ENCODE measurements at places on chromosomes 12 and 14.

GRCh38 chr14:21003788-21004346 lies 4.8 kb downstream of the SLC39A2 start:
- DNase-seq: no peak

DNA sequence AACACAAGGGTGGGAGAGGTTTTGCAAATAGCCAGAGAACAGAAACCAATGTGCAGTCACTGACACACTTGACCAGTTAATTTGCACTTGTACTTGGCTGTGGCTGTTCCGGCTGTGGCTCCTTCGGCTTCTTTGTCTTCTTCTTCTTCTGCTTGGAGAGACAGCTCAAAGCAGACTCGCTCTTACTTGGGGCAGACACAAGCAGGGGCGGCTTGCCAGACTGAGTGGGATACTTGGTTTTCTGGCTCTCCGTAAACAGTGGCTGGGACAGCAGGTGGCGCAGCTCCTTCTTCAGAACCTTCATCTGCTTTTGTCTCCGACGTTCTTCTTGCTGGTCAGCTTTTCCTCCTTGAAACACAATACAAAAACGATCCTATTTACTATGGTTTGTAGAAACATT lies 25.0 kb downstream of the OTUB2 start:
- no peak for DNase-seq

DNA sequence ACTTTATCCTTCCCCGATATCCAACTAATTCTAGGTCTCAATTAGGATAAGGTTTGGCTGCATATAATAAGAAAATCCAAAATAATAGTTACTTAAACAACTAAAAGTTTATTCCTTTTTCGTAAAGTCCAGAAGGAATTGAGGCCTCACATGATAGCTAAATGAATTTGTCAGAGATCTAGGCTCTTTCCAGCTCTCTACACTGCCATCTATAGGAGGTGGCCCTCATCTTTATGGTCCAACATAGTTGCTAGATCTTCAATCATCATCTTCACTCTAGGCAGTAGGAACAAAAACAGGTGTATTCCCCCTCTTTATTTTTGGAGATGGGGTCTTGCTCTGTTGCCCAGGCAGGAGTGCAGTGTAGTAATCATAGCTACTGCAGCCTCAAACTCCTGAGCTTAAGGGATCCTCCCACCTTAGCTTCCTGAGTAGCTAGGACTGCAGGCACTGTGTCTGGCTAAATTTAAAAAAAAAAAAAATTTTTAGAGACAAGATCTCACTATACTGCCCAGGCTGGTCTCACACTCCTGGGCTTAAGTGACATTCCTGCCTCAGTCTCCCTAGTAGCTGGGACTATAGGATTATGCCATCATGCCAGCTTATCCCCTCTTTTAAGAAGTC lies 46.5 kb upstream of the SAV1 start:
- peak; percentile 19 for DNase-seq

DNA sequence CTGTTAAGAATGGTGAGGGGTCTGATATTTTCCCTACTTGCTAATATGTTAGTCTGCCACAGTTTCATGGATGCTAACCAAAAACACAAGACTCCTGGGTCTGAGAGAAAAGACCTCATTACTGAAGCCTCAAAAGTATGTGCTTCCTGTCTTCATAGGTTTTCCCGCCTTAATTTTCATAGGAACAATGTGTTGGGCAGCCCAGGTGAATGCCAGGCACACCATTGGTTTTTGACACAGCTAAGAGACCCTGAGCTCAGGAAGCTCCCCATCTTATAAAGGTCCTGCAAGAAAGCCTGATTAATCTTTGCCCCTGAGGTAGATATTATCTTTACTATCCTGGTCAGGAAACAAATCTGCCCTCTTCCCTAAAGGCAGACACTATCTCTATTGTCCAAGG lies 464.1 kb downstream of the MDGA2 start:
- no peak for DNase-seq

DNA sequence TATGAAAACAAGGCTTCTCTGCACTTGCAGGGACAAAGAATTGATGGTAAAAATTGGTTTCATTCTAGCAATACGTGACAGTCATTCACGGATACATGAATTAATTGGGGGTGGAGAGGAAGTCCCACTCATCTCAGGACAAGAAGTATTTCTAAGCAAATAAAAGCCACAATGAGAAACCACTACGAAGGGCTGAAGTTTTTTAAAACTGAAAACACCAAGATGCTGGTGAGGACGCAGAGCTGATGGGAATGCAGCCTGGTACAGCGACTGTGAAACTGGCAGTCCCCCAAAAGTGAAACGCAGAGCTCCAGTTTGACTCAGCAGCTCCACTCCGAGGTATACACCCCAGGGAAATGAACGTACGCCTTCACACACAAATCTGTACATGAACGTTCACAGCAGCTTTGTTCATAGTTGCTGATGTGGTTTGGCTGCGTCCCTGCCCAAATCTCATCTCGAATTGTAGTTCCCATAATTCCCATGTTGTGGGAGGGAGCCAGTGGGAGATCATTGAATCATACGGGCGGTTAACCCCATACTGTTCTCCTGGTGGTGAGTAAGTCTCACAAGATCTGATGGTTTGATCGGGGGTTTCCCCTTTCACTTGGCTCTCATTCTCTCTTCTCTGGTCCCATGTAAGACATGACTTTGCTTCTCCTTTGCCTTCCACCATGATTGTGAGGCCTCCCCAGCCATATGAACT lies 89.0 kb downstream of the SCARB1 start:
- DNase-seq: peak; percentile 73

DNA sequence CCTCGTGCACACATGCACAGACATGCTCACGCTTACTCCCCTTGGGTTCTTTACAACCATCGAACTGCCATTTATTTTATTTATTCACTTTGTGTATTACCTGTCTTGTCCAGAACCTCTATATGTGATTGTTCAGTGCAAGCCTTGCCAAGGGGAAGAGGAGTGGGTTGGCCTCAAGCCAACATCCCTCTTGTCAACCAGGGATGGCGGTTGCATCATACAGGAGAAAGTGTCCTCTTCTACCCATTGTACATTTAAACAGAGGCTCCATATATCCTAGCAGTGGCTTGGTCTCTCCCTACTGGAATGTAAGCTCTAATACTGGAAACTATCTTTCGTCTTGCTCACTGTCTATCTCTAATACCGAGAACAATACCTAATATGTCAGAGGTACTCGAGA lies 108.4 kb downstream of the C12orf42 start:
- DNase-seq: no peak

GRCh38 chr14:20803223-20803622 lies 579 bp upstream of the RNASE1 start:
- no peak for DNase-seq

DNA sequence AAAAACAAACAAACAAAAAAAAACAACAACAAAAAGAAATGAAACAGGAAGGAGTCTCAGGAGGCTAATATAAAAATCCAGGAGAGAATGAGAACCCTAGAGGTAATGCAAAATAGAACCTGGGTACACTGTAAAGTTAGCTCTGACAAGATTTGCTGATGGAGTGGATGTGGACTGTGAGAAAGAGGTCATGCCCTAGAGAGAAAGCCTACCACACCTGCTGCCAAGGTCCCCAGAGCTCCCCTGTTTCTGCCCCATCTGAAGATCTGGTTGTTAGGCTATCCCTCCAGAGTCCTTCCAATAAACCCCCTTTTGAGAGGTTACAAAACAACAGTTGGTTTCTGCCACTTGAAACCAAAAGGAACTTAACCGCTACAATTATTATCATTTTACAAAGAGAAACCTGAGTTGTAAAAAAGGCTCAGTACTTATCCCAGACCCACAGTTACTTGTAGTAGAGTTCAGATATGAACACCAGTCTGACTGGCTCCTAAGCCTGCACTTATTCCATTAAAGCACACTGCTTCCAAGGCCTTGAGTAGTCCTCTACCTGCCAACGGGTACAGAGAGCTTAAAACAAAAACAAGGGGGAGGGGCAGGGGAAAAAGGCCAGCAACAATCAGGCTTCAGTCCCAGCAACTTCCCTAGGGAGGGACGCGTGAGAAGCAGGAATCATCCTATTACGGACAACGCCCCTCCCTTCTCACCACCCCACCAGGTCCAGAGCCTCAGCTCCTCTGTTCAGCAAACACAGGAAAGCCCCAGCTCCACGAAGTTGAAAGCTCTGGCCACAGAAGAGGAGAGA lies 27.7 kb downstream of the PPP1R13B start:
- DNase-seq: peak; percentile 78

DNA sequence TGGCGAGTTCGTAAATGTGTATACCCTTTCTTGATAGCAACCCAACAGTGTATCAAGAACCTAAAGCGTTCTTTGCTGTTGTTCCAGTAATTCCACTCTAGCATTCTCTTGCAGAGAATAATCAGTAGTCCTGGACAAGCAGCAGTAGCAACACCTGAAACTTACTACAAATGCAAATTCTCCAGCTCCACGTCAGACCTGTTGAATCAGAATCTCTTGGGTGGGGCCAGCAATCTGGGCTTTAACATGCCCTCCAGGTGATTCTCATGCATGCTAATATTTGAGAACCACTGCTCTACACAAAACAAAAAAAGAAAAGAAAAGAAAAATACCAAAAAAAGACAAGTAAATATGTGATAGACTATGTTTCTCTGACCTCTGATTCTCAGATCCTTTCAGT lies 10.1 kb downstream of the PTGDR start:
- DNase-seq: no peak

GRCh38 chr12:24608637-24609285 lies 340.1 kb downstream of the BCAT1 start:
- no peak for DNase-seq

DNA sequence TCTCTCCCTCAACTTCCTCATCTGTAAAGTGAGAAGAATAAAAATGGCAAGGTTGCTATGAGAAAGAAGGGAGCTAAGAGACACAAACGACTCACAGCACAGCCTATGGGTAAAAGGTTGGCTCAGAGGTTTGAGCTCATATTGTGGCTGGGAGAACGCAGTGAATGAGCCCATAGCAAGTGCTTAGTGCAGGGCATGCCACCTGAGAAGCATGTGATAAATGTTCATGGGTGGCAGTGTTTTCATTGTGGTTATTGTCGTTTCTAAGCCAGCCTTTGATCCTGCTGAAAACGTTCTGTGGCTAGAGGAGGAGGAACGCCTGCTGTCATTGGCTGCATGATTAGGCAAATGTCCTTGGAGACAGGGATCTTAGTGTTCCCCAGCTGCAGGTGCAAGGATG lies 150.4 kb downstream of the KSR2 start:
- DNase-seq: no peak

DNA sequence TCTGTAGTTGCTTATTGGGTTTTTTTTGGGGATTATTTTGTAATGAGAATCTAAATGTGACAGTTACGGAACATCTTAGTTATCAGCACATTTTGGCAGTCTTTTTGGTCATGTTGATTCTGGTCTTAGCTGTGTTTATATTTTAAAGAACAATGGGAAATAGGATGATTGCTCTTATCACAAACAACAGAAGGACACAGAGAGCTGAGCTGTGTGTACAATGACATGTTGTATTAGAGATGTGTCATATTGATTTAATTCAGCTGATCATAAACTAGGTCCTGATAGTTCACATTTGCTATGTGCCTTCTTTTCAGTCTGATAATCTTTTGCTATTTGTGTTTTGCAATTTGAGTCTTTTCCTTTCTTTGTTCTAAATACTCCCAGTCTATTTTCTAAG lies 781.7 kb downstream of the TRHDE start:
- DNase-seq: no peak

DNA sequence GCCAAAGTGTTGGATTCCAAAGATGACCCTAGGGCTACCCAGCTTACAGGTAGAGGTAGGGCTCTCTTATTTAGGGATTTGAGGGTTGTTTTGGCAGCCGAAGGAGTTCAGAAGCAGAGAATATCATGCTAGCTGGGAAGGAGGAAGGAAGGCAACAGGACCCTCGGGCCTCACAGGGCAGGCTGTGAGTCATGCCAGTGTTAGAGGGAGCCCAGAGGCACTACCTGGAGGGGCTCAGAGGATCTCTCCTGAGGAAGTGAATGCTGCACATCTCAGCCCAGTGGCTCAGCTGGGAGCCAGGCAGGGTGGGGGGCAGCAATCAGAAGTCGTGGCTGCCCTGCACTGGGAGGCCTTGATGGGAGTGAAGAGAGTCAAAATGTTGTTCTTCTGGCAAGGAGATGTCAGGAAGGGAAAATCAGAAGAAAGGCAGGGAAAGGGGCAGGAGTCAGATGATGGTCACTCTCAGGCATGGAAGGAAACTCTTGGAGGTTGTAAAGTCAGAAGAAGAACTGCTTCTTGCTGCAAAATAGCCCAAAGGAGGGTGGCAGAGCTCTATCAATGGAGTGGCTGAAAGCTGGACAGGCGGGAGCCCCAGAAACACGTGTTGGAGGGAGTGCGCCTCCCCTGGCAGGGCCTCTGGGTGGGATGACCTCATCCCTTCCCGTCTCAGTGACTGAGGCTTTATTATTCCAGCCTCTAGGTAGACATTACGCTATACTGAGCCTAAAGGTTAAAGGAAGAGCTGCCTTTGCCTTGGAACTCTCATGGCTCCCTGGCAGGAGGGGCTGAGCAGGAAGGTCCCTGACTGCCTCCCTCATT lies 141.3 kb downstream of the SMOC1 start:
- no peak for DNase-seq

DNA sequence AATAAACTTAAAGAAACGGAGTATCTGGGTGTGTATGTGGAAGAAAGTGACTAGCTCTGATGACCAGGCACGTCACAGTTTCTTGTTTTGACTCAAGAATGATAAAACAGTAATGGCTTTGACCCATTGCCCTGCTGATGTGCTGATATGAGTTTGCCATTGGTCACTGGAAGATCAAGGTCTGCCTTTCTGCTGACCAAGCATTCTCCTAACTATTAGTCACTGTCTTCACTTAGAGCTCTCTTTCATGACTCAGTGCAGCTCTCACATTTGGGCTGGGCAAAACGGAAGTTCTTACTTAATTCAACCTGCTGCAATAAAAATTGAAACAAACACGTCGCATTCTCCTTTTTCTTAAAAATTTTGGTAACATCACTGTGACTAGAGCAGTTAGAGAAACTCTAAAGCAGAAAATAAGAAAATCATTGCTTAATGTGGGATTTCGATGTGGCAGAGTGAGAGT lies 366.7 kb downstream of the BTG1 start:
- no peak for DNase-seq

GRCh38 chr12:11580125-11580751 lies 69.2 kb upstream of the ETV6 start:
- DNase-seq: no peak

DNA sequence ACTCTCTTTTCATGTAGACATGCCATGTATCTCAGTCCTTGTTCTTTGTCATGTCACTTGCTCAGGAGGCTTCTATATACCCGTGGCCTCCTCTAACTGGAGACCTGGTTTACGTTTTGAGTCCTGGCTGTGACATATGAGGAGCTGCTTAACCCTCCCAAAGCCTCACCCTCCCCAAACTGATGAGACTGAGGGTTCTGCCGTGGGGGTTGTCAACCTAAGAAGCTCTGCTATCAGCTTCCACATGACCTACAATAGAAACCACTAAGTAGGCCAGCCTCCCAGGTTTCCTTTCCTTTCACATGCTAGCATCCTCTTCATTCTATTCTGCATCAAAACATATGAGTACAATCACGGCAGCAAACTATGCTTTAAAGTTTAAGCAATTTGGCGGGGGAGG lies 76.8 kb upstream of the WSCD2 start:
- no peak for DNase-seq

- no peak for DNase-seq
Observed at GRCh38 chr14:58215191-58215914, 15.4 kb downstream of the ACTR10 start.
